Forelimb muscle (tissue), 1 donor: ENCODE measurements at places on chromosomes 1 and 21. TPM values are rescaled to one million over a fixed set of nuclear protein-coding genes. Genes with fewer than 3 reads are reported as not detected.

GRCh38 chr1:202310071-202310725, 31.5 kb downstream of the UBE2T start:
- no peak for DNase-seq

DNA sequence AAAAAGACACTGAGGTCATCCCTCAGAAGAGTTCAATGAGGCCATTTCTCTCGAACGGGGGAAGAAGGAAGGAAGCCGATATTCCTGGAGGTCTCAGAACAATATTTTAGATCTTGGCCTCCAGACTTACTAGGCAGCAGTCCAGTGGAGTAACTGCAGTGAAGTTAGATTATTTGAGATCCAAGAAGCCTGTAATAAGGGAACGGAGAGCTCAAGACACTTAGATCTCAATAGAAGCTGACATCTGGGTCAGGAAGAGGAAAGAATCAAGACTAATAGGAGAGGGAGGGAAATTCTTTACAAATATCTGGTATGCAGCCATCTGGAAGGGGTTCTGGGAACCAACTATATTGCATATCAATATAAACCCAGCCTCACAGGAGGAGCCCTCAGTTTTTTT, 13.6 kb upstream of the ENAH start:
- peak; percentile 83 for DNase-seq

SLC2A5 gene
- polyA plus RNA-seq = 10.9 TPM

DNA sequence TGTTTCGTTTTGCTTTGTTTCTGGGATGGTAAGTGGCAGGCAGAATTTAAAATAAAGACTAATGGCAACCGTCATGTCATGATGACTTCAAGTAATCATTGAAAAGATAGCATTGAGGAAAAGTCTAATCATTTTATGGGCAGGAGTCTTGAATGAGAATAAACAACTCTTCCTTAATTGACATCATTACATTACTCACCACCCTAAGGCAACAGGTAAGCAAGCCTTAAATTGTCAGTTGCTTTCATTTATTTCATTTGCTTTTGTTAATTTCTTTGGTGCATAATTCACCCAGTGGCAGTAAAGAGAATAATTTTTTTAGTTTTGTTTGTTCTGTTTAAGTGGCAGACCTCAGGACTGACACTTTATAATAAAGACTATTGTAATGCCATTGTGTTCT, 669.0 kb downstream of the RWDD3 start:
- no peak for DNase-seq

GRCh38 chr1:223535319-223535718, 130.2 kb downstream of the CAPN8 start:
- DNase-seq = no peak

COL6A1 gene
- polyA plus RNA-seq = 377 TPM

ADORA1 gene
- 5.3 TPM for polyA plus RNA-seq
